ENCODE measurements at places on chromosomes 6 and 20. TPM values are rescaled to one million over a fixed set of nuclear protein-coding genes. Genes with fewer than 3 reads are reported as not detected.

GRCh38 chr20:51350941-51351631, 191.4 kb downstream of the NFATC2 start:
- peak; percentile 92 for DNase-seq

DNA sequence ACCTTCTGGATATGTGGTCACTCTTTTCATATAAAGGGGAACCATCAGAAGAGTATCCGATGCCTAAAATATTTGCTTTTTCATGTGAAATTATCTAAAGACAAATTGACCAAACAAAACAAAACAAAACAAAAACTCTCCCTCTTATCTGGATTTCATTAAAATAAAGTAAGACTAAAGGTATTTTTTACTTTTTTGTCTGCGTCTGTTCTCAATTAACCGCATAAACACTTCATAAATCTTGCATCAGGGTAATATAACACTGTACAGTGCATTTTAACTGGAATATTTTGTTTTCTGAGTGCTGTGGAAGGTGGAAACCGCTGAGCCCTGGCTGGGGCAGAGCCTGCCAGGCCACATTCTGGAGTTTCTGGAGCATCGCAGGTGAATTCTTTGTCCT, 234.1 kb upstream of the ZFP64 start:
- DNase-seq, result no peak

DNA sequence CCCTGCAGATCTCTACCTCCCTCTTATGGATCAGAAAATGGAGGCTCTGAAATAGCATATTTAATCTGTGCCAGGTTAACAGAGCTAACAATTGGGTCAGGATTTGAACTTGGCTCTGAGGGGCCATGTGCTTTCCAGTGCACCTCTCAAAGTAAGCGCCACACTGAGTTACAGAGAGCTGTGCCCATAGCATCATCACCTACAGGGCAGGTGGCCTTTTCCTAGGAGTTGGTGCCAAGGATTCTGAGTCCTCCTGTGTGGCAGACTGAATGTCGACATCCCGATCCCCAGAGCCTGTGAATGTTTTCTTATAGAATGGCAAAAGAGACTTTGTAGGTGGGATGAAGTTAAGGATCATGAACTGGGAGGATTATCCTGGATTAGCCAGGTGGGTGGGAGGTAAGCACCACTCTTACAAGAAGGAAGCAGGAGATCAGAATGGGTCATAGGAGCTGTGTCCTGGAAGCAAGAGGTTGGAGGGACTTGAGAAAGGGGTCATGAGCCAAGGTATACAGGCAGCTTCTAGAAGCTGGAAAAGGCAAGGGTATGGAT, 68.0 kb upstream of the TBC1D7 start:
- DNase-seq, result no peak

GRCh38 chr20:8155812-8156211, 23.7 kb downstream of the PLCB1 start:
- no peak for DNase-seq

TMEM170B gene
- total RNA-seq, result 1.5 TPM

DNA sequence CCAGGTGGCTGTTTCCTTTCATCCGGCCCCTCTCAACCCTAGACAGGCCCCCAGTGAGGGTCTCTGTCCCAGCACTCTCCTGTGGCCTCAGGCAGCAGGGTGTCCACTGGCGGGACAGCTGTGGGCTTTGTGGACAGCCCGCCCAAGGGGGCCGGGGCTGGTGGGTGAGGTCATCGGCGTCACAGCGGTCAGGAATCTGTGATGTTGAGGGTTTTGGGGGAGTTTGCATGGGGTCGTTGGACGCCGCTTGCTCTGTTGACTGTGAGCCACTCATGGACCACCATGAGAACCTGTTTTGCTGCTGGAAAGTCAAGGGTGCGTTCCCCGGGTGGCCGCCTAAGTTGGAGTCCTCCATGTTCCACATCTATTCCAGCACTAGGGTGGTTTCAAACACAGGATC, 146.4 kb downstream of the DTNBP1 start:
- no peak for DNase-seq
